Muscle of leg (tissue), 16 donors: ENCODE measurements at places on chromosomes 12 and 14. TPM values are rescaled to one million over a fixed set of nuclear protein-coding genes. Genes with fewer than 3 reads are reported as not detected.

DNA sequence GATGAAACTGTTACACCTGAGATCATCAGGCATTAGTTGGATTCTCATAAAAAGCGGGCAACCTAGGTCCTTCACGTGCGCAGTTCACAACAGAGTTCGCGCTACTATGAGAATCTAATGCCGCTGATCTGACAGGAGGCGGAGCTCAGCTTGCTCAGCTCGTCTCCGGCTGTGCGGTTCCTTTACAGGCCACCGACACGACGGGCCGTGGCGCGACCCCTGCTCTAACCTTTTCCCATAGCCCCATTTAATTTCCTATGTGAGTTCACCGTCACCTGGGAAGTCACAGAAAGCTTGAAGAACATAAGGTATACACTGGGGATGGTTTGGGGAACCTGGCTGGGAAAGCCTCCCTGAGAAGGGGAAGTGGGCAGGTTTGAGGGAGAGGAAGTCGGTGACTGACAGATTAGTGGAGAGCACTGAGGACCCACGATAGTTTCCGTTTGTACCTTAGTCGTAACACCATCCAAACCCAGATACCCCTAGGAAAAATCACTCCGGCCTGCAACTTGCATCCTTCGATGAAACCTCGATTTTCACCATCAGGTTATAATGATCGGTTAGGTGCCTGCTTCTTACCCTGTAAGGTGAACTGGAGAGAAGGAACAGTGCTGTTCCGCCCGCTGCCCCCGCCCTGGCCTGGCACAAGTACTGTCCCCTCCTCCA lies 2.8 kb upstream of the AAAS start:
- peak; percentile 45 for DNase-seq
- peaks cover 26% of the 10 kb centered on the region for H3K4me1 ChIP-seq
- peaks cover 12% of the 10 kb centered on the region for H3K27me3 ChIP-seq
- H3K27ac ChIP-seq: peak overlapping the region; percentile 95

DNA sequence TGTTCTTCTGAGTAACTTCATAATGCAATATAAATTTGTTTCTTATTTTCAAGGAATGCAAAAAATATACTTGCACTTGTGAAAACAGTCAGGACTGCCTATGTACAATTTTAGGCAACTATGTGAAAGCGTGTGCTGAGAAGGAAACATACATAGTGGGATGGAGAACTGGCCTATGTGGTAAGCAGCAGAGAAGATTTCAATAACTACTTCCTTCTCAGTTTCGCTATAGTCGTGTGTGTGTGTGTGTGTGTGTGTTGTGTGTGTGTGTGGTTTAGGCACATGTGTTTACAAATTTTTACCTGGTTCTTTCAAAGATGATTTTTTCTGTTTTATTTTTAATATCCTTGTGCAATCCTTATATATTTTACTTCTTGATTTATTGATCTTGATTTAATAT lies 211.8 kb downstream of the LRRK2 start:
- no peak overlapping the region for H3K27ac ChIP-seq
- no peaks in the 10 kb centered on the region for H3K4me1 ChIP-seq
- no peaks in the 10 kb centered on the region for H3K27me3 ChIP-seq
- DNase-seq: no peak
- H3K4me3 ChIP-seq: no peak overlapping the region

GRCh38 chr14:104744484-104744883 lies 8.5 kb upstream of the SIVA1 start:
- no peaks in the 10 kb centered on the region for H3K27me3 ChIP-seq
- H3K4me3 ChIP-seq: no peak overlapping the region
- DNase-seq: no peak
- peaks cover 26% of the 10 kb centered on the region for H3K4me1 ChIP-seq
- H3K27ac ChIP-seq: no peak overlapping the region

DNA sequence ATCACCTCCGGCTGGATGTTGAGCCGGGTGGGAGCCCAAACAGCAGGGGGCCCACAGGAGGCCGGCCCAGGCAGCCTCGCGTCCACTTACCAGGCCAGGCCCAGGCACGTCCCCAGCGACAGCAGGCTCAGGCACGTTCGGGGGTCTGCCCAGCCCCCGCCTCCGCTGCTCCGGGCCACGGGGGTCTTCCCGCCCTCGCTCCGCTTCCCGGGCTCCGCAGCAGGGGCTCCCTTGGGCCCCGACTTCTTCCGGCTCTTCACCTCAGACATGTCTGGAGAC lies 216 bp downstream of the IKBIP start:
- H3K4me1 ChIP-seq: no peaks in the 10 kb centered on the region
- no peaks in the 10 kb centered on the region for H3K27me3 ChIP-seq

The SPX gene
- 12.9 TPM for total RNA-seq

The NT5DC3 gene
- total RNA-seq: 8.2 TPM

The KLRB1 gene
- total RNA-seq: 0.49 TPM

The HOXC12 gene
- not detected for total RNA-seq

The SPTB gene
- total RNA-seq: 126 TPM
